ENCODE measurements at places on chromosomes 7 and 10.

GRCh38 chr10:68897336-68897741 is 3.8 kb upstream of the DDX50 start:
- DNase-seq = peak; percentile 21

DNA sequence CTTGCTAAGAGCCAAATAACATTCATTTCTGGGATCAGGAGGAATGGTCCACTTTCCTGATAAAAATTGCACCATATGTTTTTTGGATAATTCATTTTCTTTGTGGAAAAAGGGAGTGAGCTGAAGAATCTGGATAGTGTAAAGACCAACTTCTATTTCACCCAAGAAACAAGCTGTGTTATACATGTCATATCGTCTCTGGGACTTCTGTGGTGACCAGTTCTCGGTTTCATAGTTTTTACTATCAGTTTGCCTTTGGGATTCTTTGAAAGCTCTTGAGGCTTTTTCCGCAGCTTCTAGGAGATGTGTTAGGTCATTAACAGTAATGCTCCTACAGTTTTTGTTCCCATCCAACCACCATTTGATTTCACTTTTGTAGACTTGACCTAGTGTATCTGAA is 14.4 kb upstream of the SAMD9 start:
- no peak for DNase-seq

DNA sequence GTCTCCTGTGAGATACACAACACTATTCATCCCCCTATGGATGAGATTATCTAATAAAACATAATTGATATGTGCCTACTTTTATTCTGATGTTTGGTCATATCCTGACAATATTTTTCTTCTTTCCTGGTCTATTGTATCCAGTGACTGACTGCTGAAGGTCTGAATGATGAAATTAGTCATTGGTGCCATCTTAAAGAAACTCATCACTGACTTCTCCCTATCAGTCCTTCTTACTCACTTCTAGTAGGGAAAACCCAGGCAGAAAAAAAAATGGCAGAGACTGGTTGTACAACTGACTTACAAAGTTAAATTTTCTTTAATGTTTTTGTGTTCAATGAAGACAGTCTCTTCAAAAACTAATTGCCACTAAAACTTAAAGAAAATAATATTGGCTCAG is 377.4 kb downstream of the HTR7 start:
- no peak for DNase-seq

DNA sequence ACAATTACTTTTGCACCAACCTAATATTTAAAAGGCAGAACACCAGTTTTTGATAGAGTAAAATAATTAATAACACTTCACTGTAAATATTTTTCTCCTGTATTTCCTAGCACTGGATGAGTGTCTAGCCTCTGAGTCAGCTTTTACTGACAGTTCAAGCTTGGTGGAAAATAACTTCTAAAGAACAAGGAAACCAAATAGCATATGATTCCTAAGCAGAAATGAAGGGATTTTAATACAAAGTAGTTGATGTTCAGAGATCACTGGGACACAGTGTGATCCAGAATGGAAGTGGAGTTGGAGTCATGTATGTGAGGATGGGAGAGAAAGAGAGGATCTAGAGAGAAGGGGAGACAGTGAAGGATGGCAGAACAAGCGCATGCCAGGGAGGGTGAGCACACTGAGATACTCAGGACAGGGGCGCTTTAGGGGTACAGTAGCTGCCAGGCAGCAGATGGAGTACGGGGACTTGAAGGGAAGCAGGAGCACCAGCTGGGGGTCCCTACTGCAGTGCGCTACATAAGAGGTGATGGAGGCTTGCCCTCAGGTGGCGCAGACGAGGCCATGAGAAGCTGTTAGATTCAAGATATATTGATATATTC is 117.9 kb upstream of the KLF6 start:
- DNase-seq = no peak

- DNase-seq = no peak
Observed at GRCh38 chr7:5234852-5235831, 45.1 kb downstream of the WIPI2 start.

DNA sequence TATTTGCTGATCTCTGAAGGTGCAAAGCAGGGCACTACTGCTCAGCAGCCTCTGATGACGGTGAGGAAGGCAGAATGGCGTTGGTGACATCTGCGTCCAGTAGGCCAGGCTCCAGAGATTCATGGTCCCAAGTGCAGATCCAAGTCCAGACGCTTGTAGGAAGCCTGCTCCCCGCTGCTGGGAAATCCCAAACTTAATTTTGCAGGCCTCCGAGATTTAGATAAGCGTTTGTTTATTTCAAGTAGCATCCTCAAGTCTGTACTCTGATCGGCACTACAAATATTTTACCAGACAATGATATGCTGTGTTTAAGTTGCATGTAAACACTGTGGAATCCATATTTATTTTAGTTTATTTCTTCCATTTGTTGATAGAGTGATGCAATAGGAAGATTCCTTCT is 244.9 kb upstream of the KLF6 start:
- no peak for DNase-seq

DNA sequence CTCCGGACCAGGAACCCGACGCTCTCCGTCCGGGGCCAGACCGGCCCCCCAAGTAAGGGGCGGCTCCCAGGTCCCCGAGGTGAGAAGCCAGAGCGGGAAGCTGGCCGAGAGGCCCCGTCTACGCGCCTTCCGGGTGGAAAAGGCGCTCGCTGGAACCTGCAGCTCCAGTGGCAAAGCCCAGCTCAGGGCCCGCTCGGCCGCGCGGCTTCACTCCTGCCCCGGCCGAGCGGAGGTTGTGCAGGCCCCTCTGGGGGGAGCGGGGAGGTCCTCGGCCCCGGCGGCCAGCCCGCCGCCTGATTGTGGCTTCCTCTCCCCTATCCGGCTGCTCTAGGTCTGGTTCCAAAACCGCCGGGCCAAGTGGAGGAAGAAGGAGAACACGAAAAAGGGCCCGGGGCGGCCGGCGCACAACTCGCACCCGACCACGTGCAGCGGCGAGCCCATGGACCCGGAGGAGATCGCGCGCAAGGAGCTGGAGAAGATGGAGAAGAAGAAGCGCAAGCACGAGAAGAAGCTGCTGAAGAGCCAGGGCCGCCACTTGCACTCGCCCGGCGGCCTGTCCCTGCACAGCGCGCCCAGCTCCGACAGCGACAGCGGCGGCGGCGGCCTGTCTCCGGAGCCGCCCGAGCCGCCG is 2.9 kb downstream of the UNCX start:
- DNase-seq = no peak

- DNase-seq = no peak
Observed at GRCh38 chr7:100641860-100642533, 645 bp upstream of the TFR2 start.

- DNase-seq = no peak
Observed at GRCh38 chr10:19071946-19072345, 23.3 kb downstream of the MALRD1 start.

- DNase-seq = no peak
Observed at GRCh38 chr7:69295977-69296376, 302.3 kb upstream of the AUTS2 start.

- no peak for DNase-seq
Observed at GRCh38 chr7:134552105-134552504, 3.2 kb downstream of the AKR1B15 start.

DNA sequence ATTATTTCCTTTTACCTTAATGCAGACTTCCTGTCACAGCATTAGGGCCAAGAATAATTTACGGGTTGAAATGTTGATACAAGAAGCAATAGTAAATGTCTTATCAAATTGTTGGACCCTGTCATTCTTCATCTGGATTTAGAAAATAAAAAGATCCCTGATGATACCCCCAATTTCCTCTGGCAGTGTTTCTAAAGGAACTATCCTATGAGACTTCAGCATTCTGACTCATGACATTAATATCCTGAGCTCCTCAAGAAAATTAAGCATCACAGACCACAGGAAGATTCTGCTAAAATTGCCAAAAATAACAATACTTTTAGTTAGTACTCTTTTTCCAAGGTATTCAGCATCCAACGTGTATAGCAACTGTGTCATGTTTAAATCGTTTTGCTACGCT is 490.5 kb upstream of the ANKRD30A start:
- no peak for DNase-seq

GRCh38 chr7:120014925-120015465 is 258.0 kb upstream of the KCND2 start:
- DNase-seq = no peak

GRCh38 chr10:78757344-78757925 is 311.3 kb upstream of the ZMIZ1 start:
- DNase-seq = no peak

DNA sequence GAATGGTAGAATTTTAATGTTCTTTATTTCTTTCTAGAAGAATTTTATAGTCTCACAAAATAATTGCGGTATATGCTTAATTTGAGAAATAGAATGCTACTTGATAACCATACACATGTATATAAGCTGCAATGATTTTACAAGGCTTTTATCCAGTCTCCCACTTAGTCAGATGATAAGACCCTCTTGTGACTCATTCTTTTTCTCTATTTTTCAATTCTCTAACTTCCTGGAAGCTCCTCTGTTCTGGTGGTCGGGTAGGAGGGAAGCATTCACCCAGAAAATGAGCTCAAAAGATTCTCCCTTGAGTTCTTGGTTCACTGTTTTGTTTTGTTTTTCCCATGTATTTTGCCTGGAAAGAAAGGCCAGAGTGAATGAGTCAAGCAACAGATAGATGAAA is 546.6 kb downstream of the INHBA start:
- DNase-seq = no peak

GRCh38 chr7:98571986-98572385 is 45.1 kb upstream of the NPTX2 start:
- DNase-seq = no peak

- no peak for DNase-seq
Observed at GRCh38 chr10:78763651-78764395, 304.9 kb upstream of the ZMIZ1 start.

GRCh38 chr10:103793920-103794883 is 61.2 kb downstream of the SH3PXD2A start:
- no peak for DNase-seq

DNA sequence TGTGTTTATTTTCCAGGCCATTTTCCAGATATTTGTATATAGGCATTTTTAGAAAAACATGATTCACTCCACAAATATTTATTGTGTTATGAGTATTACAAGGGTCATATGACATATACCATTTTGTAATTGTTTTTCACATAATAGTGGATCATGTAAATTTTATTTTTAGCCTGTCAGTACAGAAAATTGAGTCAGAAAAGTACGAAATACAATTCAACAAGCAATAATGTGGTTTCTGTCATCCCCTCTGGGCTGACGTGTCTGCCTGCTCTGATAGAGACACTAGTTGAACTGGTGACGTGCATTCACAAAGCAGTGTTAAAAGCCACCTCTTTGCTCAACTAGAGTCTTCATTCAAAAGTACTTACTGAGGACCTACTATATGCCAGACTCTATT is 97.9 kb upstream of the STEAP1B start:
- DNase-seq = no peak

GRCh38 chr10:132192991-132193665 is 6.4 kb downstream of the DPYSL4 start:
- DNase-seq = no peak

GRCh38 chr10:126851414-126852108 is 53.7 kb upstream of the DOCK1 start:
- DNase-seq = no peak

DNA sequence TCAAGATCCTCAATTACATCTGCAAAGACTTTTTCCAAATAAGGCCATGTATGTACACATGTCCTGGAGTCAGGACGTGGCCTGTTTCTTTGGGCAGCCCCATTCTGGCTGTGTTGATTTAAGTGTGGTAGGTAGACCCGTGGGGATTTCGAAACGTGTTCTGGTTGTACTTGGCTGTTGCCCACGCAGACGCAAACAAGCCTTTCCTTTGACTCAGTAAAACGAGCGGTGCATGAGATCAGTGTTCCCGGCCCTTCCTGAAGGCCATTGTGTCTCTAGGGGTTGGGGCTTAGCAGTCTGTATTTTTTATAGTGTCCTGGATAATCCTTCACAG is 64.8 kb upstream of the DNAJB6 start:
- no peak for DNase-seq

GRCh38 chr7:14639801-14640200 is 262.8 kb downstream of the DGKB start:
- no peak for DNase-seq

DNA sequence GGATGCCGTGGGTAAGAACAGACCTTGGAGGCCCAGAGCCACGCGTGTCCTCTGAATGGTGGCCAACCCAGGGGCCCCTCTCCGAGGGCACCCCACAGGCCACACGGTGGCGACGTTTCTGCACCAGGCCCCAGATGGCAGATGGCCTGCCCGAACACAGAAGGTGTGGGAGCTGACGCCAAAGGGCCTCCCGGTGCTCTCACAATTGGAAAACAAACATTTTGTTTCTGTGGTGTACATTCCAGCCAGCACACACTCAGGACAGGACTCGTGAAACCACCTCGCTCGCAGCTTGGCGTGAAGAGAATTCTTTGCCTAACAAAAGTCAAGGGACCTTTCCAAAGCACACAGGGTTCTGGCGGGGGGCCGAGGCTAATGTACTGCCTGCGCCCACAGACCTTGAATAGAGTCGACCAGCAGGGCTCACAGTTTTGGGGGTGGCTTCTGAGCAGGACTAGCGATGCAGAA is 112.1 kb downstream of the FAM53B start:
- peak; percentile 31 for DNase-seq

DNA sequence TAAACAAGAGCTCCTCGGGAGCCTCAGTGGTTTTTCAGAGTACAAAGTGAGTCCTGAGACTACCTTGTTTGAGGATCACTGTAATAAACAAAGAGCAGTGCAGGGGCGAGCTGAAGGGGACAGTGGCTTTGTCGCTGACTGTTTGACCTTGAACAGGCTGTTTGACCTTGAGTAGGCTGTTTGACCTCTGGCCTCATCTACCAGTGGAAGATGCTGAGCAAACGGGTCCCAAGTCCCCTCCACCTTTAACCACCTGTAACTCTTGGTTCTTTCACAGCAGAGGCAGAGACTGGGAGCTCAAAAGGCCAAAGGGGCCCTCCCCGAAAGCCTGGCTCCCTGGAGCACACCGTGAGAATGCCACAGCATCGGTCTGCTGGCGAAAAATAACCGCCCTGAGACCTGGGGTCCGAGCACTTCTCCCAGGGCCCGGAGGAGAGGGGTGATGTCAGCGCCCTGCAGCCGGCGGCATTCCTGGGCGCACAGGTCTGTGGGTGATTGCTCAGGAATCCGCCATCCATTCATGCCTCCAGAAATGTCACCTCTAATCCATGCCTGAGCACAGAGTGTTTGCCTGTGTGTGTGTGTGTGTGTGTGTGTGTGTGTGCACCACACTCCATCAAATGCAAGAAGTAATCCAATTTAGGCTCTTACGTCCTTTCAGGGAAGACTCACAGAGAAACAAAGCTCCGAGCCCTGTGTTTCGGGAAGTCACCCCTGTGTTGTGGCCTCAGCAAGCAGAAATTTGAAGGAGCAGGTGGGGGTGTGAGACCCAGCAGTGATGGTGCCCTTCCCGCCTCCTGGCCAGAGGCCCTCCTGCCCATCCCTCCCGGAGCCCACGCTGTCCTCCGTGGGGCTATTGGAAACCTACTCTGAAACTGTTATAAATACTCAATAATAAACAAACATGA is 66.5 kb downstream of the ASB13 start:
- DNase-seq = no peak

Data from stimulated activated CD4-positive, alpha-beta T cell treated with anti-CD3 and anti-CD28 coated beads, Interleukin-1b, Interleukin-23, amount 100 ng/mL, for 4 hours (primary cell).